ENCODE measurements at places on chromosomes 5 and 9.

DNA sequence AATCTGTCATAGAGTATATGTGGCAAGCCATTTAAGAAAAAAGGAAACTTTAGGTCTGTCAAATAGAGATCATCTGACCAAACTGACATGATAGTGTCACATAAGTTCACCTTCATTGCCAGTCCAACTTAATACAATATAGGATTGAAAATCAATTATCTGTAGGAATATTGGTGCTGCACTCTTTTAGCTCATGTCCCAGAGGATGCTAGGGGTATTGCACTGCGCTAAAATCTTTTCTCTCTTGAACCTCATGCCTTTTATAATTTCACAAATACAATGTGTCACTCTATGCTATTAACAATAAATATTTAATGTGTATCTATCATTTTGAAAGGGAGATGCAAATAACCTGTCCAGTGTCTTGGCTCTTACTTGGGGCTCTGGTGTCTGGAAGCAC is 72.4 kb upstream of the FAM120A start:
- no peak for DNase-seq

- no peak for DNase-seq
These were observed 166.3 kb downstream of the DOCK2 start for GRCh38 chr5:169803077-169803981.

- DNase-seq = no peak
These were observed 244.3 kb upstream of the WWC1 start for GRCh38 chr5:168047043-168047668.

GRCh38 chr9:105126226-105126625 is 118.2 kb upstream of the SLC44A1 start:
- no peak for DNase-seq

- no peak for DNase-seq
These were observed 60.2 kb upstream of the TRIO start for GRCh38 chr5:14082973-14083372.

DNA sequence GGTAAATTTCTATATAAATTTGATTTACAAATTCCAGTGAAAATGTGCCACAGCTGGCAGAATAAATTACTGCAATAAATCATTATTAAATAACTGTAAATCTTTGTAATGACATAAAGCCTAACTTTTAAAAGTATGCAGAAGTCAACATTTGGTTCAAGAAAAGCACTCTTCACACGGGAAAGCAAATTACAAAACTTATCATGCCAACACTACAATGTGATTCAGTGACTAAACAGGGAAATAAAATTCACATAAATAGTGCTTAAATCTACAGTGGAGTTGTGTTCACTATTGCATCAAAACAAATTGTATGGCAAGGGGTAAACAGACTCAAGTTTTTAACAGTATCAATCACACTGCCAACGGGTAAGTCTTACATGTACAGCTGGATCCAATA is 117.2 kb downstream of the BNC2 start:
- DNase-seq = no peak

DNA sequence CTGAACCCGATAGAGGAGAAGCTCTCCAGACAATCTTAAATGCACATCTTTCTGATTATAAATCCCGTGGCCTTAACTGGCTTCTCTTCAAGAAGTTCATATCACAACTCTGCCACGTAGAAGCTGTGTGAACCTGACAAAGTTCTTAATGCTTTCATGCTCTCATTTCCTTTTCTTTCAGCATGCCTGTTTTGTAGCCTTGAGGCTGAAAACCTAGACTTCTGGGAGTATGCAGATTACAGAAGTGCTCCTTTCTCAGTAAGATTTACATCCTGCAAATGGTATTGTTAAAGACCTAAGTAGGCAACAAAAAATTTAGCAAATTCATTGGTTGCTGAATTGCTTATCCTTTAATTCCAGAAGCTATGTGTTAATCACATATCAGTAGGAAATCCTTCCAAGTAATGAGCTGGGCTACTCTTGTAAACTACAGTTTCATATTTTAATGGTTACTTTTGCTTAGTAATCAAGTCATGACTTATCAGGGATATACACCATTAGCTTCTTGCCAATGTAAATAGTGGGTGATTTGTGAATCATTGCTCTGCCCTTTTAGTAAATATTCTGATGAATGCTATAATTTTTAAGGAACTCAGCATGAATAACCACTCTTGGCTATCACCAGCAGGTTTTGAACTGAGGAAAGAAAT is 334.7 kb downstream of the FBXL7 start:
- DNase-seq = no peak

DNA sequence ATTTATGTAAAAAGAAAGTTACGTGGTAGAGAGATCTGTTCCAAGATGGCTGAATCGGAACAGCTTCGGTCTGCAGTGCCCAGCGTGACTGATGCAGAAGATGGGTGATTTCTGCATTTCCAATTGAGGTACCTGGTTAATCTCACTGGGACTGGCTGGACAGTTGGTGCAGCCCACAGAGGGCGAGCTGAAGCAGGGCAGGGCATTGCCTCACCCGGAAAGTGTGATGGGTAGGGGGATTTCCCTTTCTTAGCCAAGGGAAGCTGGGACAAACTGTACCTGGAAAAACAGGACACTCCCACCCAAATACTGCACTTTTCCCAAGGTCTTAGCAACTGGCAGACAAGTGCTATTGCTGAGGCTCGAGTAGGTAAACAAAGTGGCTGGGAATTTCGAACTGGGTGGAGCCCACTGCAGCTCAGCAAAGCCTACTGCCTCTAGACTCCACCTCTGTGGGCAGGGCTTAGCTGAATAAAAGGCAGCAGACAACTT is 13.1 kb upstream of the HSD17B4 start:
- DNase-seq = no peak

- no peak for DNase-seq
These were observed 228.4 kb upstream of the TBCA start for GRCh38 chr5:78004559-78004958.

- no peak for DNase-seq
These were observed 10.6 kb upstream of the PPP1R26 start for GRCh38 chr9:135468854-135469521.

- DNase-seq = no peak
These were observed 152.2 kb downstream of the SNCAIP start for GRCh38 chr5:122464191-122464590.

DNA sequence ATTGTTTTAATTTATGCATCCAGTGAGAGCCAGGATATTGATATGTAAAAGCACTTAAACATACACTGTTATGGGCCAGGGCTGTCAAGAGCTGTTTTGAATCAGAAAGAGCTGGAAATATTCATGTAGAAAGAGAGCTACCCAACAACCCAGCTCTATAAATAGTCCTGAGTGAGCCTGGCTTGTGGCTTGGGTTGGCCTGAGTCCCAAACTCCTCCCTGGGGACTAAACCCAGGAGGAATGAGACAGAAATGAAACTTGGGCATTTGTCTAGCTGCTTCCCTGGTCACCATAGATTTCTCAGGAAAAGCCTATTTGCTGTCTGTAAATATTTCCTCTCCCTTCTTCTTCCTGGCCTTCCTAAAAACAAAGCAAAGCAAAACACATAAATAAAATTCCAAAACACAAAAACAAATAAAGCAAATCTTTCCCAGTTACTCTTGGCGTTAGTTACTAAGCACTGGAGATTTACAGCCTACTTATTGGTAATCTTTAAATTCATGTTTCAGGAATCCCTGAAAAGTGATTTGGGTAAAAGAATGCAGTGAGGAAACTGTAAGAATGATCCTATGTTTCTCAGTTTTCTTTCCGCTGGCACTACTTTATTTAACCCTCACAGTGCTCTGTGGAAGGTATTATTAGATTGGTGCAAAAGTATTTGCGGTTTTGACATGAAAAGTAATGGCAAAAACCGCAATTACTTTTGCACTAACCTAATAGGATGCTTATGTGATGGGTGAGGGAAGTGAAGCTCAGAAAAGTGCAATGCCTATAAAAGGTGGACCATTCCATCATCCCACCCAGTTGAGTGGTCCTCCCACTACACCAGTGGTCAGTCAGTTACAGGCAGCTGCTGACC is 111.8 kb downstream of the CARTPT start:
- DNase-seq = no peak

GRCh38 chr5:93078082-93079038 is 502.7 kb downstream of the NR2F1-AS1 start:
- no peak for DNase-seq

- DNase-seq = no peak
These were observed 5.3 kb upstream of the PLPP1 start for GRCh38 chr5:55540024-55540423.

DNA sequence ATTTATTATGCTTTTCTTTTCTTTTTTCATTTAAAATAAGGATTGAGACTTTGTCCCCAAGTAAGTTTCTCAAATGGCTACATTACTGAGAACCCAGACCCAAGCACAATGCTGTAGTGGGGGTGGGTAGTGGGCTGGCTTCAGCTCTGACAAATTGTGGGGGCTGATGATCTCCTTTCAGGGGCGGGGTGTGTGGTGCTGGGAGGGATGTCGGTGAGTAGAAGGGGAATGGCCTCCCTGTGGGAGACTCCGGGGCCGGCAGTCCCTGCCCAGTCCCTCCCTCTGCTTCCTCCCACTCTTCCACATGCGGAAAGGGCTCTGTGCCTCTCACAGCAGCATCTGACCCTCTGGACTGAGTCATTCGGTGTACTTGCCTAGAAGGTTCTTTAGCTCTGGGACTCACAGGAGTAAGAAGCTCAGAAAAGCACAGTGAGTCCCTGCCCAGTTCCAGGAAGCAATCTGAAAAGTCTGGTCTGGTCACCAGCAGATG is 14.3 kb downstream of the CD180 start:
- no peak for DNase-seq

DNA sequence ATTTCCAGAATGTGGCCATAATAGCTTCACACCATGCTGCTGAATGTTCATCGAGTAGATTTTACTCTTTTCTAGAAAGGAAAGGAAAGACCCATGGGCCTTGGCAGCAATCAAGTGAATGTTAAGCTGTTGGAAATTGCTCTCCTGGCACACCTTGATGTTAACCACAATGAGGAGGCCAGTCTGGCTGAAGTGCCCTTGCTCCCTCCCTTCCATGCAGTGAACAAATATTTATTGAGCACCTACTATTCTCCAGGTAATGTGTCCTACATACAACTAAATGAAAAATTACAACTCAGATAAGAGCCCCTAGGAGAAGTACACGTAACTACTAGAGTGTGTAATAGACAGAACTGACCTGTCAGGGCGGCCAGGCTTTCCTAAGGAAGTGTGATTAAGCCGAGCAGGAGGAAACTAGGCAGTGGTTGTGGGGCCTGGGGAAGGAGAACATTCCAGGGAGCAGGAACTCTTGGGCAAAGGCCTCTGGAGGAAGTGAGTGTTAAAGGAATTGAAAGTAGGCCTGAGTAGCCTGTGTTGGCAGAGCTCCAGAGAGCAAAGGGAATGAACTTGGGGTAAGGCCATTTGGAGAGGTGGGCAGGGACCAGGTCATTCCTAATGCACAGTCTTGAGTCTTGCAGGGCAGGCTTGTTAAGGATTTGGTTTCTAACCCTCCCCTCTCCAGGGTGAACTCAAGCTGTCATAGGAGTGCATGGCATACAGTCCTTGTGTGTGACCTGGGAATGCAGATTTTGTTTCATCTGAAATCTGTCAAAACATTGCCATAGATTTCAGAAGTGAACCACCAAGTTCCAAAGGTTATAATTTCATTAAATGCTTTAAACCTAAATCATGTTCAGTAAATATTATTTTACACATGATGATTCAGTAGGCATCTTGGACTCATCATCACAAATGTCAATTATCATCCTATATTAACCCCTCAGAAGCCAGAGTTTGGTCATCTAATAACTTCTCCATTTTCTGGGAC is 9.0 kb upstream of the ZSWIM6 start:
- DNase-seq = no peak
